ENCODE measurements at places on chromosomes 3 and 15.

GRCh38 chr15:99721104-99721778, 12.0 kb downstream of the LYSMD4 start:
- no peak for DNase-seq

- DNase-seq, result no peak
These were observed 636.4 kb downstream of the OTOL1 start for GRCh38 chr3:162132981-162133380.

DNA sequence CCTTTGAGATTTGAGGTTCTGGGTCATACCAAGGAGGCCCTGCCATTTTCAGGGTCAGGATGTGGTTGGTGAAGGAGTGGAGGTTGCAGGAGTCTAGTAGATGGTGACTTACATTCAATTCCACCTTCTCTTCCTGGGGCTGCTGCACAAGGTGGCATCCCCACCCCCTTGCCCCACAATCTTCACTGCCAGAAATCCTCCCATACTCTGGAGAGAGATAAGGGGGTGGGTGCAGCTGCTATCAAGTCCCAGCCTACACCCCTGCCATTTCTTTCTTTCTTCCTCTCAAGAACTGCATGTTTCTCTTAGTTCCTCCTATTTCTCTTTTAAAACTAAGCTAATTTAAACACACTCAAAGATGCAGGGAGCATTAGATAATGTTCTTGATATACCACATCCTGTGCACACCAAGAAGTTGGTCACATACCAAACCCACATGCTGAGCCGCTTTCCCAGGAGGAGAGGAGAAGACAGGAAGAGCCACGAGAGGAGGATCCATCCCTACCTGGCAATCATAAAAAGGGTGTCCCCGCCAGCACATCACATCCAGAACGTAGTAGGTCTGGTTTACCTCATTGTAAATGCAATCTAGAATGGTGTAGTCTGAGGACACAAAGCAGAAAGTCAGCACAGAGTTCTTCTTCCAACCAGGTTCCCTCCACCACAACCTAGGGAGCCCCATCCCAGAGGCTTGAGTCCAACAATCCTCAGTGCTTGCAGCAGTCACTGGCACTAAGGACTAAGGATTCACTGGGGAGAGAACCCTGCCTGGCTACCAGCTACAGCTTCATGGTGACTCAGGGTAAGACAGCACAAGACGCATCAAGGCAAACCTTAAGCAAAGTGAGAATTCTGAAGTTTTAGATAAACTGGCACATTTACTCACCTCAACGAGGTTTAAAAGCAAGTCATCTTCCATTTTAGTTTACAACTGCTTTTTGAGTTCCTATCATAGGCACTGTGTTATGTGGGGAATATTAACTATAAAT, 18.5 kb downstream of the SNUPN start:
- DNase-seq, result no peak

- DNase-seq, result no peak
These were observed 17.6 kb downstream of the DAZL start for GRCh38 chr3:16587681-16588060.

DNA sequence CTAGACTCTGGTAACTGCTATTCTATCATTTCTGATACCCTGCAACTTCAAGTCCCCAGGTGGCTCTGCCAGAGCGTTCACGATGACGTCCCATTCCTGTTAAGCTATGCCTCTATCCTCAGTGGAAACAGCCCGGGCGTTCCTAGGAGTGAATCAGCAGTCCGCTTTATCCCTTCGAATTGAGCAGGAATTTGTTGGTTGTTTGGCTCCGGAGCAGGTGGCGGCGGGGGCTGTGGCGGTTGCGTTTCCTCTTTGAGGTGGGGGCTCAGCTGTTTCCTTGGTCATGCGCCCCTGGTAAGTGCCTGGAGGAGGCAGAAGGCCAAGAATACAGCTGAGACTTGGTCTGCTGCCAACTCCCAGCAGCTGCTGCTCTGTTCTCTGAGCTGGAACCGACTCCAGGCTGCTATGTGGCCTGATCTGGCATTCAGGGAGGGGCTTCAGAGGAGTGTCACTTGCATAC, 25.2 kb downstream of the ARPP21 start:
- DNase-seq, result no peak

GRCh38 chr15:87527416-87527815, 729.1 kb downstream of the NTRK3 start:
- no peak for DNase-seq
